Activated T-helper 1 cell treated with Interleukin-2 at 50 U/mL for 16 hours (primary cell): ENCODE measurements at places on chromosomes 12 and 14.

- DNase-seq, result no peak
These were observed 442.1 kb upstream of the PDE3A start for GRCh38 chr12:19926266-19926665.

- no peak for DNase-seq
These were observed 13.2 kb downstream of the EIF5 start for GRCh38 chr14:103347091-103347815.

GRCh38 chr12:50571786-50572185 lies 67.0 kb downstream of the DIP2B start:
- no peak for DNase-seq

DNA sequence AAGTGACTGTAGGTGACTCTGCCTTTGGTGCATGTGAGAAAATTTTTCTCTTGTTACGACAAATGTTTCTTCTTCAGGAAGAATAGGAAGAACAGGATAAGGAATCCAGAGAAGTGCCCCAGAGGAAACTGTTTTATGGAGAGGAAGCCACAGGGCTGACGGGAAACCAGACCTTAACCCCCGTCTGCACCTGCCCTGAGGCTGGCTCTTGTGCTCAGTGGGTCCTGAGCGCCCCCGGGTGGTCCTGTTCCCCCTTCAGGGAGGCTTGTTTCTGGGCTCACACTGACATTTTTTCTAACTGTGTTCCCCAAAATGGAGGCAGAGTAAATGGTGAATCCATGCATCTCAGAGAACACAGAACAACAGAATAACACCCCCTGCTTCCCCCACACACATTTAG lies 691.8 kb downstream of the TMEM121 start:
- no peak for DNase-seq

GRCh38 chr12:126337556-126338441 lies 1272.6 kb downstream of the AACS start:
- DNase-seq, result no peak

DNA sequence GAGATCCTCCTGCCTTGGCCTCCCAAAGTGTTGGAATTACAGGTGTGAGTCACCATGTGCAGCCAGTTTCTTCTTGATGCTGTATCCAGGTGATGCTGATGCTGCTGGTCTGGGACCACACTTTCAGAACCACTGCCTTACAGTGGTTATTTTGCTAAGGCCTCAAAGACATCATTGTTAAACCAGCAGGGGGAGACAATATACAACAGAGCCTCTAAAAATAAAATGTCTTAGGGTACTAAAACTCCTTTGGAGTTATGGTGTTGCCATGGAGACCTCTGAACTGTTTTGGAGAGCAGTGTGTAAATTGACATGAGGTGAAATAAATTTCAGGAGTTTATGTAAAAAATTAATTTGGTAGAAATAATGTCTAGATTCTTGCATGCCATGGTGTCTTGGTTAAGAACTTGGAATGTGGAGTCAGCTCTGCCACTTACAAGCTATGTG lies 1.1 kb upstream of the ARG2 start:
- no peak for DNase-seq

DNA sequence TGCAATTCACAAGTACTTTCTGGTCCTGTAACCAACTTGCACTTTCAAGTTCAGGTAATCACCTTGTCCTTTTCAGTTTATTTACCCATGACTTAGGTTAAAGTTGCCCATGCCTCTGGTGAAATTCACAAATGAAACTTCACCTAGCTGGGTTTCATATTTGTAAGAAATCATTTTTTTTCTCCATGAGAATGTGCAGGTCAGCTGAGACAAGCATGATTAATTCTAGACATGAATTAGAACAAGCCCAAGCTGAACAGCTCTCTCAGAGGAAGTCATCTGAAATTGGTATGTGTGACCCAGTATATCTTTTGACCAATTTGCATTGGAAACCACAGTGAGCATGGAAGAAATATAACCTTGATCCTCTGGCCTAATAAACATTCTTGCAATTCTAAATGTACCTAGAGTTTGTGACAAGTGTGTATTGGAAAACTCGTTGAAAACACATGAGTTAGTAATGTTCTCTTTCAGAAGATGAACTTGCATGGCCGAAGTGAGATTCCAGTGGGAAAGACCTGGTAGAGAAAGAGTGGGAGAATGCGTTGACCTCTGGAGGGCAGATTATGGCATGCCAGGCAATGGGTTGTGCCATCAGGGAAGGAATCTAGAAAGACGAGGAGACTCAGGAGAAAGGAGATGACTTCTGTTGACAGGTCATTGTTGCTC lies 486.5 kb downstream of the ZFP36L1 start:
- no peak for DNase-seq

DNA sequence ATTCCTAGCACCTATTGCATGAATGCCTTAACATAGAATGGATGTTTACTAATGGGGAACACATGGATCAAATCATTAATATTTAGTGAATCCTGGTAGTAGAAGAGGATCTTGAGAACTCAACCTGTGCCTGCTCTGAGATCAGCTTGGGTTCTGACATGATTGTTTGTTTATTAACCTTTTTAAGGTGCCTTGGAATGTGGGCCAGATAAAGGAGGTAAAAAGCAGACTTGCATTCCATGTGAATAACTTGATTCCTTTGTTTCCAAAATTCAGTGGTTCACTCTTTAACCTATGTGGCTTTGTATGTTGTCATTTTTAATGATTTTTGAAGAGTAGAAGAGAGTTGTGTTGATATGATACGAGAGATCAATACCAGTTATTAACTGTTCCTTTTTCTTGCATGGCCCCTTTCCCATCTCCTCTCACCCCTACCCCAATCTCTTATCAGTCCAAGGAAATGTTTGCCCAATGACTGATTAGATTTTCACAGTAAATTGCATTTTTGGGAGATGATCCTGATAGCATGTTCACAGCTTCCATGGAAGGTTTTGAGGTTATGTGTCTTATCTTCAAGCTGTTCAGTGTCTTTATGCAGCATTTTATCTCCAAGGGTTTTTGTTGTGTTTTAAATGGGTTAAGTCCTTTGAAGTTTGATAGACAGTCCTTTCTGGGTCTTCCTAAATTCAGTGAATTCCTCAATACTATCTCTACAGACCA lies 193.7 kb upstream of the FRMD6 start:
- no peak for DNase-seq

DNA sequence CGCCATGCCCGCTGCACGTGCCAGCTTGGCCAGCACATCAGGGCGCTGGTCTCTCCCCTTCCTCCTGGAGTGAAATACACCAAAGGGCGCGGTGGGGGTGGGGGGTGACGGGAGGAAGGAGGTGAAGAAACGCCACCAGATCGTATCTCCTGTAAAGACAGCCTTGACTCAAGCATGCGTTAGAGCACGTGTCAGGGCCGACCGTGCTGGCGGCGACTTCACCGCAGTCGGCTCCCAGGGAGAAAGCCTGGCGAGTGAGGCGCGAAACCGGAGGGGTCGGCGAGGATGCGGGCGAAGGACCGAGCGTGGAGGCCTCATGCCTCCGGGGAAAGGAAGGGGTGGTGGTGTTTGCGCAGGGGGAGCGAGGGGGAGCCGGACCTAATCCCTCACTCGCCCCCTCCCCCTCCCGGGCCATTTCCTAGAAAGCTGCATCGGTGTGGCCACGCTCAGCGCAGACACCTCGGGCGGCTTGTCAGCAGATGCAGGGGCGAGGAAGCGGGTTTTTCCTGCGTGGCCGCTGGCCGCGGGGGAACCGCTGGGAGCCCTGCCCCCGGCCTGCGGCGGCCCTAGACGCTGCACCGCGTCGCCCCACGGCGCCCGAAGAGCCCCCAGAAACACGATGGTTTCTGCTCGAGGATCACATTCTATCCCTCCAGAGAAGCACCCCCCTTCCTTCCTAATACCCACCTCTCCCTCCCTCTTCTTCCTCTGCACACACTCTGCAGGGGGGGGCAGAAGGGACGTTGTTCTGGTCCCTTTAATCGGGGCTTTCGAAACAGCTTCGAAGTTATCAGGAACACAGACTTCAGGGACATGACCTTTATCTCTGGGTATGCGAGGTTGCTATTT lies 914 bp upstream of the CCND2 start:
- DNase-seq, result peak; percentile 44

- no peak for DNase-seq
These were observed 160.0 kb upstream of the SOX5 start for GRCh38 chr12:24109381-24110039.

DNA sequence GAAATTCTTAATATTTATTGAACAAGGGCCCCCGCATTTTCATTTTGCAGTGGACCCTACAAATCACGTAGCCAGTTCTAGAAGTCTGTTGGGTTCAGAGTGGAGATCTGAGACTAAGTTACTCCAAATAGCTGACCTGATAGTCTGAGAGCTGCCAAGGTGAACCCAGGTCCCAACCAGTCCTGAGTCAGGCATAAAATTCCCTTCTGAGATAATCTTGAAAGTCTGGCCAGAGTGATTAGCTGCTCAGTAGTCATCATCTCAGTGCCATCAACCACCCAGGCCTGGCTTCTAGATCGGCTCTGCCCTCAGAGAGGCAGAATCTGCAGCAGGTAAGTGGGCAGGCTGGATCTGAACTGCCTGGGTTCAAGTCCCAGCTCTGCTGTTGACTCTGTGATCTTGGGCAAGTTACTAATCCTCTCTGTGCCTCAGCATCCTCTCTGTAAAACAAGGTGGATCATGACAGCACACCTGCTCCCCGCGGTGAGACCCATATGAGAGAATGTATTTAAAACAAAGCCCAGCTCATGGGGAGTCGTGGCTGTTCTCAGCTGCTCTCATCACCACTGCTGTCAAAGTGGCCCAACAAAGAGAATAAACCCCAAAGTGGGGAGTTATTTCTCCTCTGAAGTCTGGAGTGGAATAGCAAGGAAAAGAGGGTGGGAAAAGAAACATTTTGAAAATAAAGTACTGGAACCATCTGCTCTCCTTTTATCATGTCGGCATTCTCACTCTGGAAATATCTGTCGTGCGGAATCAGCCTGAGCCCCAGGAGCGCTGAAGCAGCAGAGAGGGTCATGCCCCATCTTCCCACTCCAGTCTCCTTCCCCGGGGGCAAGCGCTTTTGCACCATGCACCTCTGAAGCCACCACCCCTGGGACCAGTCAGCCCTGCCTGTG lies 193.3 kb downstream of the DPF3 start:
- DNase-seq, result no peak
